ENCODE measurements at places on chromosomes 7 and 10. TPM values are rescaled to one million over a fixed set of nuclear protein-coding genes. Genes with fewer than 3 reads are reported as not detected.

Gene IL15RA
- total RNA-seq, result 14.7 TPM

Gene TMEM140
- 25.4 TPM for total RNA-seq

Gene NUTM2E
- total RNA-seq, result not detected

Gene LLCFC1
- total RNA-seq, result not detected

Gene PCGF6
- 8.5 TPM for total RNA-seq

Gene RBP4
- 18.4 TPM for total RNA-seq

Gene CYP3A7
- total RNA-seq, result 0.41 TPM

Gene ANKIB1
- 41.4 TPM for total RNA-seq

DNA sequence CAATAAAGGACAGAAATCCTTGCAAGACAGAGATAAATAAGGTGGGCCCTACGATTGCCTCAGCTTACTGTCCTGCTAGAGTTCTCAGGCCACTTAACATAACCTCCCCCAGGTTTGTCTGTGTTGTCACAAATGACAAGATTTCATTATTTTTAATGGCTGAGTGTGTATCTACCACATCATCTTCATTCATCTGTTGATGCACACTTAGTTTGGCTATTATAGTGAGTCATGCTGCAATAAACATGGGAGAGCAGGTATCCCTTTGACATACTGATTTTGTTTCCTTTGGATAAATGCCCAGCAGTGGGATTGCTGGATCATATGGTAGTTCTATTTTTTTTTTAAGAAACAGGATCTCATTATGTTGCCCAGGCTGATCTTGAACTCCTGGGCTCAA lies 60.6 kb downstream of the PRTFDC1 start:
- no peak for DNase-seq
- H3K4me1 ChIP-seq, result no peaks in the 10 kb centered on the region
- H3K36me3 ChIP-seq, result no peaks in the 10 kb centered on the region
- no peak overlapping the region for H3K27ac ChIP-seq

DNA sequence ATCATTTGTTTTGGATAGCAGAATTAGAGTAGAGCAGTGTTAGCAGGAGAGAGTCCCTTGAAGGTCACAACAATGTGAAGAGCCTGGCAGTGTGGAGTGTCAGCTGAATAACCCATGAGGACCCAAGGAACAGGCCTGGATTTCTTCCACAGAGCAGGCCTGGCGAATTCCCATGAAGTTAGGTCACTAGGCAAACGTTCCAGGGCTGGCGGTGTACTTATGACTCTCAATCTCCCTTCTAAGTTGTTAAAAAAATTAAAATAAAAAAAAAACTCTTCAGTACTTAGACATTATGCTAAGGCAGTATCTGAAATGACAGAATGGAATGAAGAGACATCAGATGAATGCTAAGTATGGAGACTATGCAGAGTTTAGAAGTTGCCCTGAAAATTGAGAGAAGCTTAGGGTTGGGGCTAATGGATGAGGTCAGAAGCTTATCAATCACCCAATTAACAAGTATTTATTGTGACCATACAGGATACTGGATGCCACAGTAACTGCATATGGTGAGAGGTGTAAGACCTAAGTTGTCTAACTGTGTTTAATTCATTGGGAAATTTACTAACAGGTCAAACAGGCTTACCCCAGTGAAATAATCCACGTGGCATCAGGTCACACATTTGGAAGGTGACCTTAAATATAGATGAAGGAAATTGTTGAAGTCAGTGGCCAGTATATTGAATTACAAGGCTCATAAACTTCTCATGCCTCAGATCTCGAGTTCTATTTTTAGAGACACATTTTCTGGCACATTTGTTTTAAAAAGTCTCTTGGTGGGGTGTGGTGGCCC lies 126.2 kb upstream of the NRP1 start:
- no peaks in the 10 kb centered on the region for H3K27me3 ChIP-seq
- DNase-seq, result no peak
- H3K4me3 ChIP-seq, result no peak overlapping the region
- H3K36me3 ChIP-seq, result no peaks in the 10 kb centered on the region
- no peaks in the 10 kb centered on the region for H3K4me1 ChIP-seq

DNA sequence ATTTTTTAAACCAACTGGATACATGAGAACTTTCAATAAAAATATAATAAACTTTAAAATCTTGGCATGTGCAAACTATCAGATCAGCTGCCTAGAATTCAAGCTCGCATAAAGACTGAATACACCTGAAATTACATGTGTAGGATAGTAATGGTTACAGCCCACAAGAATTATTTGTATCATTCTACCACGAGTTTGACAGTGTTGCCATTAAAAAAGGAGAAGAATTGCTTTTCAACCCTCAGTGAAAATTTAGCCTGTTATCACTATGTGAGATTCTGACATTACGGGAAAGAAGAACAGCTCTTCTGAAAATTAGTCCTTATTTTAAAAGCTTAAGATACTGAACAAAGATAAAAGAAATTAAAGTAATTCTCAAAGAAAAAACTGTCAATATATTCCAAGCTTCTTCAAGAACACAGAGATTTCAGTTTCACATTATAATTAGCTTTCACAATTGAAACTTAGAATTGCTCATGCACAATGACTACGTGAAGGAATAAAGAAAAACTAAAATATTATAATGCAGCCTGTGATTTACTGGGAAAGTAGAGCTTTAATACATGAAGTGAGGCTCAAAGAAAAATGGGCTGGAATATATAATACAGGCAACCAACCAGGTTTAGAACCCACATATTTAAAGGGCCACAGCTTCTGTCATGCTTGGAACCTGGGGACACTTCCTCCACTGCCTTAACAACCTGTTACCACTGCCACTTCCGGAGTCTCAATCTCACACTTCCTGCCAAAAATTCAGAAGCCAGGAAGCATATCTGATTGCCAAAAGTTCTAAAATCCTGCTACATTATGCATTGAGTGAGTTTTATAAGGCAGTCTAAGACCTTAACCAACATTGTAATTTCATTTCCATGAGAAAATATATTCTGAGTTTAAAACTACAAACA lies 23.2 kb downstream of the TPK1 start:
- peaks cover 3% of the 10 kb centered on the region for H3K36me3 ChIP-seq
- H3K4me3 ChIP-seq, result no peak overlapping the region
- H3K27me3 ChIP-seq, result no peaks in the 10 kb centered on the region

DNA sequence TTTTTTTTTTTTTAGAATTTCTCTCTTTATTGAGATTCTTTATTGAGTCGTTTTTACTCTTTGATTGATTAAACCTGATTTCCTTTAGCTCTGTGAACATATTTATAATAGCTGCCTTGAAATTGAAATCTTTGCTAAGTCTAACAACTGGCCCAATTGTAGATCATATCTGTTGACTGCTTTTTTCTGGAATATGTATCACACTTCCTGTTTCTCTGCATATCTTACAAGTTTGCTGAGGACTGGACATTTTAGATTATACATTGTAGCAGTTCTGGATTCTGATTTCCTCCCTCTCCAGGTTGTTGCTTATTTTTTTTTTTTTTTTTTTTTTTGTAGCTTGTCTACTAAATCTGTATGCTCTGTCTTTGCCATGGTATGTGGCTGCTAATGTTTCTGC lies 56.3 kb downstream of the PRKAR2B start:
- no peak overlapping the region for H3K4me3 ChIP-seq
- no peaks in the 10 kb centered on the region for H3K27me3 ChIP-seq
- H3K27ac ChIP-seq, result no peak overlapping the region
- DNase-seq, result no peak

GRCh38 chr7:149300620-149301285 lies 38.8 kb downstream of the ZNF783 start:
- no peaks in the 10 kb centered on the region for H3K27me3 ChIP-seq
- no peaks in the 10 kb centered on the region for H3K36me3 ChIP-seq
- DNase-seq, result no peak
- no peak overlapping the region for H3K4me3 ChIP-seq

- H3K27ac ChIP-seq, result no peak overlapping the region
- H3K27me3 ChIP-seq, result no peaks in the 10 kb centered on the region
- peaks cover 14% of the 10 kb centered on the region for H3K4me1 ChIP-seq
- no peaks in the 10 kb centered on the region for H3K36me3 ChIP-seq
- DNase-seq, result no peak
Measured at GRCh38 chr10:79377557-79378382, 30.5 kb downstream of the PPIF start.

- no peaks in the 10 kb centered on the region for H3K36me3 ChIP-seq
- no peaks in the 10 kb centered on the region for H3K4me1 ChIP-seq
- no peak overlapping the region for H3K27ac ChIP-seq
Measured at GRCh38 chr10:24792638-24793037, 69.0 kb upstream of the ARHGAP21 start.

DNA sequence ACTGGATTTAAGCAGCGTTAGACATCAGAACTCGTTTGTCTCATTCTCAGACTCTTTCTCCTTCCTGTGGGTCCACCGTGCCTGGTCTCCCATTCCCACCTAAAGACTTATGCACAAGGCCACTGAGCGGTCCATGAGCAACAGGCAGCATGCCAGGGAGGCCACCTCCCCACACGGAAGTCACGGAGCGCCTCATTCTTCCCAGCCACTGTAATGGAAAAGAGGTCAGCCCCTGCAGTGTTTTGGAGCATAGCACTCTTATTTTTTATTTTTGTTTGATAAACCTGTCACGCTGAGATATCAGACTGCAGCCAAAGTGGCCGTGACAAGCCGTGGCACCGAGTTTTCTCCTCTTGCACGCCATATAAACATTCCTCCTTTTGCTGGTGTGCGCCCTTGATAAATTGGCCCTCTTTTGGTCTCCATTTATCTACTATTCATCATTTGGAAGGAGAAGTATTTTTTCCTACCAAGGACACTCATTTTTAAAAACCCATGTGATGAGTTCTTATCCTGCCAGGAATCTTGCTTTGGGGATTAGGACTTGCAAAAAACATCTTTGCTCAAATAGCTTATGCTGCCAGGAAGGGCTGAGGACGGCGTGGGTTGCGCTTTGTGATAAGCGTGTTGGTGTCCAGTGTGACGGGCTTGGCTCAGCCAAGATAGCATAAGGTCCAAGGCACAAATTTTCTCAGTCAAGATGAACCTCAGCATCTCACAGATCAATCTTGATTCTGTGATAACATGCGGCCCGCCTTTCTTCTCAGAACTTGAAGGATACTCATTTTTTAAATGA lies 206.0 kb downstream of the CCDC3 start:
- no peaks in the 10 kb centered on the region for H3K4me1 ChIP-seq
- H3K36me3 ChIP-seq, result no peaks in the 10 kb centered on the region
- DNase-seq, result no peak
- H3K27me3 ChIP-seq, result no peaks in the 10 kb centered on the region
- H3K27ac ChIP-seq, result no peak overlapping the region

DNA sequence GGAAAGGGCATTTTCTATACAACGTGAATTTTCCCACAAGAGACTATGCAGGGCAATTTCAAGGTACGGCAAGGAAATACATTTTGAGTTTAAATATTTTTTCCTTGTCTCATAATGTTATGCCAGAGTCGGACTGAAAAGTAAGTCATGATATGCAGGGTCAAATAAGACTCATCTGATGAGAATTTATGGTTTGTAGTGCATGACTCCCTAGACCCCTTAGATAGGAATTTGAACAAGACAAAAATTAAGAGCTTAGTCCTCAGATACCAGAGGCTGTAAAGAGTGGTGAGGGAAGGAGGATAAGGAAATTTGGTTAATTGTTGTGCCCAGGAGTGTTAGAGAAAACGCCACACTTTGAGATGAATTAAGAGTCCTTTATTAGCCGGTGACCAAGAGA lies 616.6 kb downstream of the XPNPEP1 start:
- H3K4me1 ChIP-seq, result no peaks in the 10 kb centered on the region
- DNase-seq, result no peak
- H3K27ac ChIP-seq, result no peak overlapping the region
- no peaks in the 10 kb centered on the region for H3K36me3 ChIP-seq
- no peaks in the 10 kb centered on the region for H3K27me3 ChIP-seq

DNA sequence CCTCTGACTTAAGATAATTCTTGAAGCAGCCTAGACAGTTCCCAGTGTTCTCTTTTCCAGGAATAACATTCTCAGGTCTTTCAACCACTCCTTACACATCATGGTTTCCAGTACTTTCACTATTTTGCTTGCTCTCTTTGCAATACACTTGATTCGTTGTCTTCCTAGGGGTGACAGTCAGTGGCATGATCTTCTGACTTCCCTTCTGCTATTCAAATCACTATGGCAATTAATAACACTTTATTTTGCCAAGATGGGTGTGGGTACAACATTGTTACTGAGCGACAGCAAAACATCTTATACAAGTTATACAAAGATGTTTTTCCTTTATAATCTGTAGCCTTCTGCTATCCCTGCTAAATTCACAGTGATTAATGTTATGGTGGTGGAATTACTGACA lies 15.3 kb downstream of the ARL3 start:
- no peak overlapping the region for H3K4me3 ChIP-seq
- H3K27me3 ChIP-seq, result no peaks in the 10 kb centered on the region
- H3K36me3 ChIP-seq, result peaks cover 36% of the 10 kb centered on the region
- no peaks in the 10 kb centered on the region for H3K4me1 ChIP-seq
- no peak overlapping the region for H3K27ac ChIP-seq
- DNase-seq, result no peak

DNA sequence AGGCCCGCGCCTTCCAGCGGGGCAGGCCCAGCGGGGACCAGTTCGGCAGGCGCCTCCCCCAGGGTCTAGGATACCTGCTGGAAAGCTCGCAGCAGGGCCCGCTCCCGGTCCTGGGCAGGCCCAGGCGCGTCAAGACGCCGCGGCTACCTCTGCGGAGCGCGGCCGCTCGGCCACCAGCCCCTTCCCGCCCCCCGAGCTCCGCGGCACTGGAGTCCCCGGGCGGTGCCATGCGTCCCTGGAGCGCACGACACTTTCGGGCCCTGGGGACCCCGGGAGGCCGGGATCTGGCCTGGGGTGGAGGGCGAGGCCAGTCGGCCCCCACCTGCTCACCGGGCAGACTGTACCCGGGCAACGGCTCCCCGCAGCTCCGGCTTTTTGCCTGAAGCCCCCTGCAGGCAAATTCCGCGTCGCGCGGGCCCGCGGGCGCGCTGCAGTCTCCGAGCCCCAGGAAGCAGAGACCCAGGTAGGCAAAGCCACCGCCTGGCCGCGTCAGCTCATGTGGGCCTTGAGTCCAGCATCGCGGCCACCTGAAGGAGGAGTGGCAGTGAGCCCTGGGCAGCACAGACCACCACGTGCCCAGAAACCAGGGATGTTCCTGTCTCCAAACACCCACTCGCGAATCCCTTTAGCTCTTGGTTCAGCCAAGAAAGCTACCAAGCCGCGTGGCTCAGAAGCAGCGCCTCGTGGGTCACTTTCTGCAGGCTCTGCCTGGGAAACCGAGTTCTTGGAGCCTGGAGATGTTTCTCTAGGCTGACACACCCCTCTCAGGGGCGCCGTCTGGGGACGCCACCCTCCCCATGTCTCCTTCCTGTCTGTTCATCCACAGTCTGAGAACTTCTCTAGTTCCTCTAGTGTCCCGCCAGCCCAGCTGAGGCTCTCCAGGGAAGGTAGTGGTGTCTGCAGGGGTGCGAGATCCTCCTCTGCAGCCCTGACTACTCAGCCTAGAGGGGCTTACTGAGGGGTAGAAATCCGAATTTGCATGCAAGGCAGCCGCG lies 46.1 kb upstream of the APBB1IP start:
- H3K27ac ChIP-seq, result no peak overlapping the region
- H3K27me3 ChIP-seq, result peaks cover 24% of the 10 kb centered on the region
- peaks cover 15% of the 10 kb centered on the region for H3K4me1 ChIP-seq
- DNase-seq, result no peak

- no peaks in the 10 kb centered on the region for H3K4me1 ChIP-seq
- no peak overlapping the region for H3K27ac ChIP-seq
- no peaks in the 10 kb centered on the region for H3K36me3 ChIP-seq
- no peak overlapping the region for H3K4me3 ChIP-seq
Measured at GRCh38 chr10:66394342-66395063, 531.3 kb upstream of the LRRTM3 start.

Measured in left lung (tissue), 14 donors.